ENCODE measurements at places on chromosomes 5 and 9.

DNA sequence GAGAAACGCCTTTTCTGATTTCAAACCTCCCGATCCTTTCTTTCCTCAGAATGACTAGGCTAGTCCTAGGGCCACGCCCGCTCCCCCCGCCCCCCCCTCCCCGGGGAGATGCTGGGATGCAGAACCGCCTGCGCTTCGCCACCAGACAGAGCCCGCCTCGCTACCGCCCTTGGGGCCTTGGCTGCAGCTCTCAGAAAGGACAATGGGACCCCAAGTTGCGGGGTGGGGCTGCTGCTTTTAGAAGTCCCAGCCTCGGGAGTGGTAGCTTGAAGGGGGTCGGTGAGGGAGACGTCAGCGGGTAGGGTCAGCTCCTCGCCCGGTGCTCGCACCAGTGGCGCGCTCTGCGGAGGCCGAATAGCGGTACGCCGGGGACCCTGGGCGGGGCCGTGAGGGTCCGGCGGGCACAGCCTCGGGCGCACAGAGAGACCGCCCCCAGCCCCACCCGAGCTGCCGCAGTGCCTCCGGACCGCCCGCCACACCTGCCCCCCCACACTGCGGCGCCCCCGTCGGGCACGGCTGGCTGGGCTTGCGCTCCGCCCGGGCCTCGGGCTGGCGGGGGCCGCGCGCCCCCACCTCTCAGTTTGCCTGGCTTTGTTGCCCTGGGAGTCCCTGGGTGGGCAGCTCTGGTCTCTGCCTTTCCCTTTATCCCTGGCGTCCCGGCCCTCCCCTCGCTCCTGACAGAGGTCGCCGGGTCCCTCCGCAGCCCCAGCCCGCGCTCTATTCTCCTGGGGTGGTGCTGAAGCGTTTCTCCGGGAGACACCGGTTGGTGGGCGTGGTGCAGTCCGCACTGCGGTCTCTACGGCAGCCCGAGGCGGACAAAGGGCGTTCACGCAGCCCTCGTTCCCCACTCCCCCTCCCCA is 1.2 kb downstream of the MAP1B start:
- no peak for DNase-seq

DNA sequence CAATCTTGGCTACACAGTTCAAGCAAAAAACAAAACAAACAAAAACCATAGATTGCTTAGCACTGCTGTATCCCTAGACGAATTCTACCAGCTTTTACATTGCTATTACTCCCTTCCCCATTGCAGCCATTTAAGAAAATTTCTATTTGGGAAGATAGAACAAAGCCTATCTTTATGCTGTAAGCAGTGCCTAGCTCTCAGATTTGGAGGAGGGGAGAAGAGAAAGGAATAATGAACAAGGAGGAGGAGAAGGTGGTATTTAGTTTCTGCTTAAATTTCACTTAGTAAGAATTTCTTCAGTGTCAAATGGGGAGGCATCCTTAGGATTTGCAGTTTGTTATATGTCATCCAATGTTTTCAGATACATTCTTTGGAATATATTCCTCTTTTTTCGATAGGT is 16.2 kb upstream of the TLE1 start:
- DNase-seq, result no peak

DNA sequence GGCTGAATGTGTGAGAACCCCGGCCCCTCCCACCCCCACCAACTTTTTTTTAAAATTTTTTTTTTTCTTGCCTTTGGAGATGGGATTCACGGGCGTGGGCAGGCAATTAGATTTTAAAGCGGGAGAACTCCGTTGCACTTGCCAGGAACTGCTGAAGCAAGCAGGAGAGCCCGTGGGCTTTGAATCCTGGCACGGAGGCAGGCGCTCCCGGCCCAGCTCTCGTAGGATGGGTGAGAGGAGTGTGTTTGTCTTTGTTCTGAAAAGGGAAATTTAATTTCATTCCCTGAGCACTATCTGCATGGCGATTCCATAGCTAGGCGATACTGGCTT is 54.3 kb upstream of the BOD1 start:
- DNase-seq, result no peak

GRCh38 chr9:115717298-115717697 is 436.3 kb upstream of the PAPPA start:
- DNase-seq, result no peak

DNA sequence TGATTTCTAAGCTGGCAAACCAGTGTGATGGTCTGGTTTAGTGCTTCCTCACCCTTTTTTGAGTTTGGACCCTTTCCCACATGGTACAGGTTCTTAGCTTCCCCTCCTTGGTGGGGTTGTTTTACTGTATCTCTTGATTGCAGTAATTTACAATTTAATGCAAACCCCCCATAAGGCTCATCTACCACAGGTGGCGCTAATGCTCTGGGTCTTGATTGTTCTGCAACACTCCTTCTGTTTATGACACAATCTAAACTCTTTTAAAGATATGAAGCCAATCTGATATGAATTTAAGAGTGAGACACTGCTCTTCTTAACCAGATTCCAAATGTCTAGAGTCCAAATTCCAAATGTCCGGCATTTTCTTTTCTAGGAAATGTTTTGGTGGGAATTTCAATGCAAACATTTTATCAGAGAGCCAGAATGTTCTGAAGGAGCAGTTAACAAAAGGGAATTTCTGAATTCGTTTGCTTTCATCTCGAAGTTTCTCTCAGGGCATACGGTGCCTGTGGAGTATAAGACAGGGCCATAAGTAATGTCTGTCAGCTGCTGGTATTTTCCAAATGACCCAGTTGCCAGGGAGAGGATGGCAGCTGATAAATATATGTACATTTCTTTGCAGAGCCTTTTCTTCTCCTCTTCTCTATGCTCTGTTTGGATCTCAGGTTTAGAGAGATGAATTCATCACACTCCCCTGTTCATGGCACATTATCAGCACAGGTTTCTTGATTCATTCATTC is 246.8 kb downstream of the ARHGAP26 start:
- peak; percentile 25 for DNase-seq

GRCh38 chr9:115207003-115207836 is 89.3 kb upstream of the TNC start:
- DNase-seq, result no peak

DNA sequence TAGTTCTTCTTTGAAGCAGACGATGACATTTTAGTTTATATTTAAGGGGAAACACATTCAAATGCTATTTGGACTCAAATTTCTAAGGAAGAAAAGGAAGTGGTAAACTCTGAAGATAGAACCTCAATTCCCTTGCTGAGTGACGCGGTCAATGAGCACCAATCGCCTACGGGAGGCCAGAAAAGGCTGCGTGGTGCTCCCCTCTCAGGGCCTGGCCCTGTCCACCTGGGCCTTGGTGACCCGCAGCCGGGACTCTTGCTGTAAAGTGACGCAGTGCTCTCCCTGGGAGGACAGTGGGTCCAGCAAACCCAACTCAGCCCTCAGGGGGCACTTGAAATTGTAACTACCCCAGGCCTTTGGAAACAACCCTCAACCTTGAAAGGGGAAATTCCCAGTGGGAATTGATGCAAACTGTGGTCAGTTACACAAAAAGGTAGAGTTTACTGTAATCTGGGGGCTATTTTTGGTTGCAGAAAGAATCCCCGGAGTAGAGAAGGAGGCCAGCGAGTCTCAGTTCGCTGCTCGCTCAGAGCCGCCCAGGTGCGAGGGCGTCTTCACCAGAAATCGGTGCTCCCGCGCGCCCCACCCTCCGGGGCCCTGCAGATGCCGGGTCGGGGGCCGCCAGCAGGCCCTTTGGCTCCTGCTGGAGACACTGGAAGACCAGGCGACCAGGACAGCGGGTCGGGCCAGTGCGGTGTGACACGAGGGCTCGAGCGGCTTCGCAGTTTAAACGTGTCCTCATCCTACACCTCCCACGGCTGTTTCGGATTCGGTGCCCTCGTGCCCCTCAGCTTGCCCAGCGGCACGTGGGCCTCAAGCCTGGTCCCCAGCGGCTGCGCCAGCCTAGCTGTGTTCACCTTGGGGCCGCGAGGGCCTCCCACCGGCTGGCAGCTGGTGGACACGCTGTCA is 1.4 kb upstream of the ANKRD33B start:
- no peak for DNase-seq

GRCh38 chr5:105726093-105726492 is 1944.6 kb downstream of the EFNA5 start:
- DNase-seq, result no peak

DNA sequence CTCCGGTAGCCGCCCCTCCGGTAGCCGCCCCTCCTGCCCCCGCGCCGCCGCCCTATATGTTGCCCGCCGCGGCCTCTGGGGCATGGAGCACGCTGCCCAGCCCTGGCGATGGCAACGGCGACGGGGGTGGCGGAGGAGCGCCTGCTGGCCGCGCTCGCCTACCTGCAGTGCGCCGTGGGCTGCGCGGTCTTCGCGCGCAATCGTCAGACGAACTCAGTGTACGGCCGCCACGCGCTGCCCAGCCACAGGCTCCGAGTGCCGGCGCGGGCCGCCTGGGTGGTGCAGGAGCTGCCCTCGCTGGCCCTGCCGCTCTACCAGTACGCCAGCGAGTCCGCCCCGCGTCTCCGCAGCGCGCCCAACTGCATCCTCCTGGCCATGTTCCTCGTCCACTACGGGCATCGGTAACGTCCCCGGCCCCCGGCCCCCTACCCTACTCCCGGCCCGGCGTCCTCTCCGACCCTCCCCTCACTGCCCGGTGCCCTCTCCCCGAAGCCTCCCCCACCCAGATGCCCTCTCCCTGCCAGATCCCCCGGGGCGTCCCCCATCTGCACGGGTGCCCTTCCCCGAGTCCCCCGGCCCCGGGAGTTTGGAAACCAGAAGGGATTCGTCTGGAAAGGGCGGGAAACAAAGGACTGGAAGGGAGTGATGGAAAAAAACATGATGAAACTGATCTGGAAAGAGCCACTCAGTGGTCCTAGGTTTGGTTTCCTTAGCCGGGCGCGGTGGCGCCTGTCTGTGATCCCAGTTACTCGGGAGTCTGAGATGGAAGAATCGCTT is 417 bp downstream of the SRD5A1 start:
- DNase-seq, result no peak

GRCh38 chr5:179772351-179772750 is 21.4 kb upstream of the LTC4S start:
- no peak for DNase-seq

DNA sequence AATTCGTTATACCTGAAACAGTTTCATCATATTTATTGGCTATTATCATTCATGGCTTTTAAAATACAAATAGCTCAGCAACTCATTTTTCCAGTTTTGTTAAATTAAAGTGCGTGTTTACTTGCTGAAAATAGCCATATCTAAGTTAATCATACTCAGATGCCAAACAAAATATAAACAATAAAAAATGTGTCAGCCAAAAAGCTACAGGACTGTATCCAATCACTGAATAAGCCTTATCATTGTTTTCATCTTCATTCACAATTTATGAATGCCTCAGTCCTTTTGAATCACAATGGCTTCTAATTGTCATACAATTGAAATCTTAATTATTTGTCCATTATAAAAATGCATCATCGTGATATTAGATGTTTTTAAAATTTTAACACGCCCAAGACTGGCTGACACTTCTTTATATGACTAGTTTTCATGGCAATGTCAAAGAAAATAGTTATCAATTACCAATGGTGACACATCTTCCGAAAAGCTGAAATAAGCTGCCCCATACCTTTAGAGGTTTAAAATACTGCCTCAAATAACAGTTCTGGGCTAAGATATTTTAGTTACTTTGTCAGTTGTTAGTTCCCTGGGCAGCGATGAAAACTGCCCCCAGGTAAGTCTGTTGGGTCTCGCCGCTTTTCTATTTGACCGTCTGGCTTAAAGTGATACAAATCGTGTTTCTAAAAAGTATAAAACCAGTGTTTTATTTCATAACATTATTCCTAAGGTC is 1.8 kb downstream of the NFIB start:
- no peak for DNase-seq

DNA sequence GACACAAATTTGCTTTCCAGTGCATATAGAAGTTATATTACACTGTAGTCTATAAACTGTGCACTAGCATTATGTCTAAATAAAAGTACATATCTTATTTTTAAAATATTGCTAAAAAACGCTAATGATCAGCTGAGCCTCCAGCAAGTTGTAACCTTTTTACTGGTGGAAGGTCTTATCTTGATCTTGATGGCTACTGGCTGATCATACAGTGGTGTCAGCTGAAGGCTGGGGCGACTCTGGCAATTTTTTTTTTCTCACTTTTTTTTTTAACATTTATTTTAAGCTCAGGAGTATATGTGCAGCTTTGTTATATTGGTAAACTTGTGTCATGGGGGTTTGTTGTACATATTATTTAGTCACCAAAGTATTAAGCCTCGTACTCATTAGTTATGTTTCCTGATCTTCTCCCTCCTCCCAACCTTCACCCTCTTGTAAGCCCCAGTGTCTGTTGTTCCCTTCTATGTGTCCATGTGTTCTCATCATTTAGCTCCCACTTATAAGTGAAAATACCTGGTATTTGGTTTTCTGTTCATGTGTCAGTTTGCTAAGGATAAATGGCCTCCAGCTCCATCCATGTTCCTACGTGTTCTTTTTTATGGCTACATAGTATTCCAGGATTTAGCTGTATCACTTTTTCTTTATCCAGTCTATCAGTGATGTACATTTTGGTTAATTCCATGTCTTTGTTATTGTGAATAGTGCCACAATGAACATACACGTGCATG is 38.6 kb upstream of the IFNE start:
- no peak for DNase-seq

GRCh38 chr9:11103525-11103924 is 490.7 kb upstream of the PTPRD start:
- no peak for DNase-seq

- DNase-seq, result no peak
Measured at GRCh38 chr5:148559461-148559860, 94.9 kb downstream of the HTR4 start.

DNA sequence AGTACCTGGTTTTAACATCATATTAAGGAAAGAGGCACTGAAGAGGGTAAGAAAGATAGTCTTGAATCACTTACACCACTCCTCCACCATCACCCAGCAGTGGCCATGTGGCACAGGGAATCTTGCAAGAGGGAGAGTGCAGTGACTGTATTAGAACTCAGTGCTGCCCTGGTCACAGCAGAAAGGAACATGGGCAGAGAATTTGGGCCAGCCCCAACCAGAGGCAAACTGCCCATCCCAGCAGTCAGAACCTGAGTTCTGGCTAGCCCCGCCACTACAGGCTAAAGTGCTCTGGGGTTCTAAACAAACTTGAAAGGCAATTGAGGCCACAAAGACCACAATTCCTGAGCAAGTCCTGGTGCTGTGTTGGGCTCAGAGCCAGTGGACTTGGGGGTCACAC is 16.7 kb upstream of the EFNA5 start:
- no peak for DNase-seq

GRCh38 chr9:110545705-110546104 is 33.8 kb downstream of the SVEP1 start:
- no peak for DNase-seq

- no peak for DNase-seq
Measured at GRCh38 chr5:893137-893506, 438 bp downstream of the TRIP13 start.

GRCh38 chr5:166331521-166331920 is 1959.9 kb upstream of the WWC1 start:
- DNase-seq, result no peak

Data from T-helper 9 cell (primary cell).